Left renal cortex interstitium (tissue), 4 donors: ENCODE measurements at places on chromosomes 11 and 22.

- no peak for DNase-seq
Observed at GRCh38 chr11:2998073-2998850, 6.1 kb upstream of the NAP1L4 start.

- no peak for DNase-seq
Observed at GRCh38 chr11:82003671-82004515, 729.8 kb downstream of the FAM181B start.

- DNase-seq = no peak
Observed at GRCh38 chr11:24688981-24689380, 192.1 kb downstream of the LUZP2 start.

DNA sequence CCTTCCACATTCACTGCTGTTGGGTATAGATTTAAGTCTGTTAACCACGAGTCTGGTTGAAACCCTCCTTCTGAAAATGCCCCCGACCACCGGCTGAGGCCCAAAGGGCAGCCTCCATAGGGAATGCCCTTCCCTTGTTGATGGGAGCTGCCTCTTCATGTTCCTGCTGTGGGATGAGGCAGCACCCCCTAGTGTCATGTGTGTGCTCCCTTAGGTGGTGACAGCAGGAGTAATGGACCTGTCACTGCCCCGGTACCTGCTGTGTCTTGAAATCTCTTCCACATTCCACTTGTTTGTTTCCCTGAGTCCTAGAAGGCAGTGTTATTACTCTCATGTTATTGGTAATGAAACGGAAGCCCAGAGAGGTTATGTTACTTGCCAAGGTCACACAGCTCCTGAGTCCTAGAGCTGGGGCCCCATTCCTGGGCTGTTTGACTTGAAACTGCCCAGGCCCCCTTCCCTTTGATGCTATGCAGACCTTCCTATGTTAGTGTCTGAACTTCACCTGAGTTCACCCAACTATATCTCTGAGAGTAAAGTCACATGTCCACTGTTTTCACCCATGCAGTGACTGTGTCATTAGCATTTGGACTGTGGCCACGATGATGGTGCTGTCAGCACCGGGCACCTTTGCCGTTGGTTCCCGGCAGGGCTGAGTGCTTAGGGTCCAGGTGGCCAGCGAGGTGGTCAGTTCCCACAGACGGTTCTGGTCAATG is 234.3 kb downstream of the TBC1D22A start:
- DNase-seq = no peak

DNA sequence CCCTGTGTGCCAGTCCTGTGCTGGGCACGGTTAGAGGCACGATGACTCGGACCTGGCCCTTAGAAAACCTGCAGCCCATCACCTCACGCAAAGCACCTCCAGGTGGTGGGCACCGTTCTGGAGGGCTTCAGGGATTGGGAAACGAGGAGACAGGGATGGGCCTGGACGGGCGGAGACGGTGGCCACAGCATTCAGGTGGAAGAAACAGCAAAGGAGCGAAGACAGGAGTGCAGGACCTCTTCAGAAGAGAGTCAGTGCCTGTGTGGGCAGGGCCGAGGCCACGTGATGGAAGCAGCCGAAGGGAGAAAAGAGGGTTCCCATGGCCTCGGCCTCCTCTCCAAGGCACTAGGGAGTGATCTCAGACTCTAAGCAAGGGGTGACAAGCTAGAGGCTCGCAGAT is 8.1 kb upstream of the SLC22A12 start:
- no peak for DNase-seq

DNA sequence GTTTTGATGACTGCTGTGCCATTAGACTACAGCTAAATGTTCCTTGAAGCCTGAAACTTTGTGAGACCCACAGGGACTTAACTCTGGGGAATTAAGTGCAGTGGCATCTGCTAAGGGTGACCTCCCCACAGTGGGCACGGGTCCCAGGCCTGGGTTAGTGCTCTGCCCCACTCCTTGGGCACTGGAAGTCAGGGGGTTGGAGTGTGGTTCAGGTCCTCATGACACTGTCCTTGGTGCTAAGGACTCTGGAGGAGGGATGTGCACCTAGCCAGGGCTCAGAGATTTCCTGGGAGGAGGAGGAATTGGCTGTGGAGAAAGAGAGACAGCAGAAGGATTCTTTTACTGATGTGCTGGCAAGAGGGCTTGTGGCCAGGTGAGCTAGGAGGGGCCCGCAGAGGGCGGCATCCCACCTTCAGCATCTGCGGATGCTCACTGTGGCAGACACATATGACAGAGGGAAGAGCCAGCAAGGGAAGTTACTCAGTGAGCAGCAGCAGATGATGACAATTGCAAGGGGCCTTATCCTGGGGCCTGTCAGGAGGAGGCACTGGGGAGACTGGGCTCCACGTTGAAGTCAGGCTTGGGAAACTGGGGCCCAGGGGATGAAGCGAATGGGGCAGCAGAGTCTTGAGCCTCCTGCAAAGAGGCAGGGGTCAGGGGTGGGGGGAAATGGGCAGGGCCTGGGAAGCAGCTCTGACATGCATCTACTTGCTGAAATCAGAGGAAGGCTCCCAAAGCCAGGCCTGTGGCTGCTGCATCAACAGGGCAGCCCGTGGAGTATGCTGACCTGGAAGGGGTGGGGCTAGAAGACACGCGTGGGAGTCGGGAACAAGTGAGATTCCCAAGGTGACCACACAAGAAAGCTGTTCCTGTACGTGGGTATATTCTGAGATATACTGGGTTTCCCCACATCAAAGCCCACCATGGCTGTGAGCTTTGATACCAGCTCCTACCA is 144.0 kb downstream of the MPPED1 start:
- DNase-seq = no peak

DNA sequence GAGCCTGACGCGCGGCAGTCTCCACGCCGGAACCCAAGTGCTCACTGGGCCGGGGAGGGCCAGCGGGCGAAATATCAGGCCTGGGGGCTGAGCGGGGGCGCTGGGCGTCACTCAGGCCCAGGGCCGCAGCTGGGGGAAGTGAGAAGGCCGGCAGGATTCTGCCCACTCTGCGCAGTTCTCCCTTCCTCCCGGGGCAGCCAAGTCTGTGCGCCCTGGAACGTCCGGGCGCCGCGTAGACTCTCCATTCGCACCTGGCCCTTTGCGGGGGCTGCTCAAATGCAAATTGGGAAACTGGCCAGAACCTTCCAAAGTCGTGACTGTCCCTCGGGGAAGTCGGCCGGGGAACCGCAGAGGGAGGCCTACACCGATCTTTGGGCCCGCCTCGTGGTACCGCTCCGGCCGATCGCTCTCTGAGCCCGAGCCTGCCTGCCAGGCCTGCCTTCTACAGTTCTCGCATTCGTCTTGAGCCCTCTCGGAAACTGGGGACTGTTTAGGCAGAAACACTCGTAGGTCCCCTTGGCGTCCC is 2.2 kb upstream of the SLC6A5 start:
- no peak for DNase-seq

GRCh38 chr22:38046070-38046748 is 11.0 kb upstream of the PICK1 start:
- no peak for DNase-seq

DNA sequence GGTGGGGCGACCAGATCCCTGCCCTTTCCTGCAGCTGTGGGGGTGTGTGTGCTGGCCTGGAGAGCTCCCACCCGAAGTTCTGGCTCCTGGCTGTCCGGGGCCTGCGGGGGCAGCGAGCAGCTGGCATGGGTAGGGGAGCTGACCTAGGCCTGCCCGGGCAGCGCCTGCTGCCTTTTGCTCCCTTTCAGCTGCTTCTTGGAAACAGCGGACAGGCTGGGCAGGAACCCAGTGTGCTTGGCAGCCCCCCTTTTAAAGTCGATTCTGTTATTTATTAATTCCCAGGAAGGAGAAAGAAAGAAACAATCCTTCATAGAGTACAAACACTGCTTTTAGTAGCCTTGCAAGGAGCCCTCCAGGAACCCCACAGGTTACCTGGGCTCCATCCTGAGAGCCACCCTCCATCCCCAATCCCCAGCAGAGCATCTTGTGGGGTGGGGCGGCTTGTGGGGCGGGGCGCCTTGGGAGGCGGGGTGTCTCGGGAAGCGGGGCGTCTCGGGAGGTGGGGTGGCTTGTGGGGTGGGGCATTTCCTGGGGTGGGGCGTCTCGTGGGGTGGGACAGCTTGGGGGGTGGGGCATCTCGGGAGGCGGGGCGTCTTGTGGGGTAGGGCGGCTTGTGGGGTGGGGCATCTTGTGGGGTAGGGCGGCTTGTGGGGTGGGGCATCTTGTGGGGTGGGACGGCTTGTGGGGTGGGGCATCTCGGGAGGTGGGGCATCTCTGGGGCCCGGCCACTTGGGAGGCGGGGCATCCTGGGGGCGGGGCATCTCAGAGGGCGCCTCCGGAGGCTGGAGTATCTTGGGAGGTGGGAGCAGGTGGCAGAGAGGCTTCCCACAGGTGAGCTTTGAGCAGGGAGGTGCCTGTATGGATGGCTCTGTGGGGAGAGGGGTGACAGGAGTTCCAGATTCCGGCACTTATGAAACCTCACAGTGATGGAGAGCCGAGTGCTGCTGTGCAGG is 7.0 kb downstream of the CD81 start:
- no peak for DNase-seq

- no peak for DNase-seq
Observed at GRCh38 chr11:86688398-86689179, 16.2 kb upstream of the ME3 start.

DNA sequence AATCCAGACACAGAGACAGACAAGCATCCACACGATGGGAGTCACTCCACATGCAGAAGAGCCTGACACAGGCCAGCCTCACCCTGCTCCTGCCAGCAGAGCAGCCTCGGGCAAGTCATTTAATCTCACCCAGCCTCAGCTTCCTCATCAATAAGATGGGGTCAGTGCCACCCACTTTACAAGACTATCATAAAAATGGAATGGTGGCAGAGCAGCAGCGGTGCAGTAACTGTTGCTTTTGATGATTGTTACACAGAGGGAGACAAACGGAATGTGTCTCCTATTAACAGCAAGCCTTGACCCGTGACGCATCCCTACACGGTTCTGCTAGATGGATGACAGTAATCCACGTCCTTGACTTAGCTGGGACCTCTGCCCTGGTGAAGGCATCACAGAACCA is 26.0 kb upstream of the ARFGAP3 start:
- DNase-seq = no peak

- DNase-seq = no peak
Observed at GRCh38 chr11:33530815-33531214, 169.8 kb downstream of the C11orf91 start.

GRCh38 chr22:45358127-45358526 is 48.4 kb downstream of the FAM118A start:
- DNase-seq = no peak

DNA sequence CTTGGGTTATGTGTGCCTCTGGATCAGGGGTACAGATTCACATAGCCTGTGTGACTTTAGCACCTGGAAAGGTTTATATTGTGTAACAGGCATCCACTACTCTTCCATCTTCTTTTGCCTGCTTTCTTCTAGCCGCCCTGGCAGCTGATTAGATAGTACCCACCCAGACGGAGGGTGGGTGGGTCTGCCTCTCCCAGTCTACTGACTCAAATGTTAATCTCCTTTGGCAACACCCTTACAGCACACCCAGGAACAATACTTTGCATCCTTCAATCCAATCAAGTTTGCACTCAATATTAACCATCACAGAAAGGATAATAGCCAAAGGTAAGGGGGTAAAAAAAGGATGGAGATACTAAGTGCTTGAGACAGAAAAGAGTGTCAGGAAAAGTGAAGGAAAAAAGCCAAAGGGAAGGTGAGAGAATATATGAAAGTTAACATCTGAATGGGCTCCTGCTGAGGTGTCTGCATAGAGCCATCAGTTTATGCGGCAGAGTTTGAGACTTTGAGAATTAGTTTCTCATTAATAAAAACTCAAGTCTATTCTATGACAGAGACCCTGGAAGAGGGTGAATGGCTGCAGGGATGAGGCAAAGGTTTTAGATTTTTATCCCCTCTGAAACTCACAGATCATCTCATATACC is 2.6 kb upstream of the OR51B6 start:
- DNase-seq = no peak

- no peak for DNase-seq
Observed at GRCh38 chr11:131877246-131877942, 507.0 kb downstream of the NTM start.

DNA sequence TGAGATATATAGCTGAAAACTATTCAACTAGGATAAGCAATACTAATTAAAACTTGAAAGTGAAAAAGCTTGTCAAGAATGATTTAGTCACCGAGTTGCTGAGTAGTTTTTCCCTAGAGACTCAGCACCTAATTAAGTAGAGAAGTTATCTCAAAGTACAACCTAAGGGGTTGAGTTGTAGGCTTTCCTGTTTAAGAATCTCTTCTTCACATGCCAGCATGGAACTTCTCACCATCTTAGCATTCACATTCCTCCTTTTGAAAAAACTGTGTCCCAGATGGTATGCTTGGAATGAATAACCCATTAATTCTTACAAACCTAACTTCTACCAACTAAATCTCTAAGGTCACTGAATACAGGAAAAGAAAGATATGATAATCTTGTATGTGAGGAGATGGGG is 303.3 kb upstream of the ZC3H12C start:
- DNase-seq = no peak

- no peak for DNase-seq
Observed at GRCh38 chr11:210803-211180, 3.3 kb downstream of the RIC8A start.

DNA sequence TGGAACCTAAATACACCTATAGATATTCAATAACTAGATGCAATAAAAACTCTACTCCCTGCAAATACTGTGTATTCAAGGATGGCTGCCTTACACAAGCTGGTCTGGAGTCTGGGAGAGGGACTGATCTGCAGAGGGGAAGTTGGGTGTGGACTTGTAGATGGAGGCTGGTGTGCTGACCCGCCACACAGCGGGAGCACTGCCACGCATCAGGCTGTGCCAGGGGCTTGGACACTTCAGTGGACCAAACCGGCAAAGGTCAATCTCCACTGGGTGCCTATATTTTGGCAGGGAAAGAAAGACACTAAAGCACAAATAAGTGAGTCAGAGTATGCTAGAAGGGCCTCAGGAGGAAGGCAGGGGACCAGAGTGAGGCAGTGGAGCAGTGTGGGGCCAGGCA is 2.1 kb upstream of the SHANK3 start:
- DNase-seq = no peak

DNA sequence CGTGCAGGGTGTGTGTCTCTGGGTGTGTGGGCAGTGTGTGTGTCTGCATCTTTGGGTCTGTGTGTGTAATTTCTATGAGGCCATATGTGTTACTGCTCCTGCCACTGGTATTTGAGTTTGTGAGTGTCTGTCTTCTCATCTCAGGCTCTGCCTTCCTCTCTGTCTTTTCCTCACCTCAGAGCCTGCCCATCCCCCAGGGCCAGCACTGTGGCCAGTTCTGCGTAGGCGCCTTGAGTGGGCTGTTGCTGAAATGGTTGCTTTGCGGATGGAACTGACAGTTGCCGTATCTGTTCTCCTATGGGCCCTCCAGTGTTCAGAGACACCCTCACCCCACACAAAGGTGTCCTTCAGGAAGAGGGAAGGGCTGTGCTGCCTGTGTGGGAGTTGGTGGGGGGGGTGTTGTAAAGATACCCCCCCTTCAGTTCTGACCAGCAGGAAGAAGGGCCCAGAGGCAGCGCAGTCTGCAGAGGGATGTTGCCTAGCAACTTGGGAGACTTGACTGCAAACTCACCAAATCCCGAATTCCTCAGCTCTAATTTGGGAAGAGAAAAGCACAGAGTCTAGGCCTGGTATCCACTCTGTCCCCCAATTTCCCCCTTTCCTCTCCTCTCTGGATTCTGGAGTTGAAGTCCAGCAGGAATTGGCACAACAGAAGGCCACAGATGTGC is 2.0 kb upstream of the NRGN start:
- DNase-seq = no peak
